Activated T-helper 1 cell treated with anti-CD3 and anti-CD28 coated beads, Interleukin-12 subunit alpha, Interleukin-12 subunit beta, Interleukin-2, Interleukin-4 antibody, amounts not matched to agents 30 ng/mL and 10 ng/mL and 1 ng/mL, durations not matched to agents 14 hours and 24 hours and 36 hours (primary cell): ENCODE measurements at places on chromosomes 3 and 15.

DNA sequence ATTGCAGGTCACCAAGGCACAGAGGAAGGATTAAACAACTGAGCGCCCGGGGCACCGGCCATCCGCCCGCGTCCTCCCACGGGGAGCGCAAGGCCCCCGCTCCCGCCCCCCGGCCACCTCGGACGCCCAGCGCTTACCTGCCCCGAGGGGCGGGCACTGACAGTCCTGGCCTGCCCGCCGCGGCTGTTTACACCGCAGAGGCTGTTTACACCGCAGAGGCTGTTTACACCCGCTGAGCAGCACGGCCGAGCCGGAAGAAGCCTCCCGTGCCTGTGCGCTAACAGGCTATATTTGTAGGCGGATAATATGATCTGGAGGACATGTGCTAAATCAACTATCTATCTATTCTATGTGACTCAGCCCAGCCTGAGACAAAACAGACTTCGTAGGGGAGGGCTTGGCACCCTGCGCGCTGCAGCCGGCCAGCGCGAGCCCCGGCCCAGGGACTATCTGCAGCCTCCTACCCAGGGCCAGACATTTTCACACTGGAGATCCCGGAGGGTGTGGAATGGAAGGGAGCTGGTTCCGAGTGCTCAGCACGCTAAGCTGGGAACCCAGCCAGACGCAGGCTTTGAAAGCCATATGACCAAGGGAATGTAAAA lies at the start of gene LRRC2:
TSS of gene LRRC2 (minus strand) at position 263 of the 602 bp plus-strand sequence. CDS start 14,711 bp downstream, outside the sequence.
- DNase-seq = peak; percentile 17

GRCh38 chr3:111338059-111338698 lies 203.8 kb upstream of the CD96 start:
- peak; percentile 12 for DNase-seq

- no peak for DNase-seq
These were observed 16.8 kb upstream of the CCNDBP1 start for GRCh38 chr15:43168192-43169107.

DNA sequence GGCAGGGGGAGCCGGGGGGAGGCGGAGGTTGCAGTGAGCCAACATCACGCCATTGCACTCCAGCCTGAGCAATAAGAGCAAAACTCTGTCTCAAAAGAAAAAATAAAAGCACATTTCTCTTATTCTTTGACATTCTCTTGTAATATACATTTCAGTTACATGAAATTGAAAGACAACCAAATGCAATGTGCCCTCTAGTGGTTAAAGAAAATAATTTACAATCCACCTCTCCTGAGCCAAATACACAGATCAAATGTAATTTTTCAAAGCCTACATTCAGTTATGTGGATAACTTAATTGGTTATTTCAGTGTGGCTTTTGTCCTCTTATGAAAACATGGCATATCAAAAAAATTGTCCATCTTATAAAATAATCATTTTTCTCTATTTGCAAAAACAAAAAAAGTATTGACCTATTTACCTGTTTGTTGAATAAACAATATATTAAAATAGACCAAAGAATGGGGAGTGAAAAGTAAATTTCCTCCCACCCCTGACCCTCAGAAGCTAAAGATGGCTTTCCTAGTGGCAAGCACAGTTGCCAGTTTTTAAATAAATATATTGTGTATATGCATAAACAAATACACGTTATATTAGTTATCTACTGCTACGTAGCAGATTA lies 14.2 kb upstream of the U2SURP start:
- no peak for DNase-seq

DNA sequence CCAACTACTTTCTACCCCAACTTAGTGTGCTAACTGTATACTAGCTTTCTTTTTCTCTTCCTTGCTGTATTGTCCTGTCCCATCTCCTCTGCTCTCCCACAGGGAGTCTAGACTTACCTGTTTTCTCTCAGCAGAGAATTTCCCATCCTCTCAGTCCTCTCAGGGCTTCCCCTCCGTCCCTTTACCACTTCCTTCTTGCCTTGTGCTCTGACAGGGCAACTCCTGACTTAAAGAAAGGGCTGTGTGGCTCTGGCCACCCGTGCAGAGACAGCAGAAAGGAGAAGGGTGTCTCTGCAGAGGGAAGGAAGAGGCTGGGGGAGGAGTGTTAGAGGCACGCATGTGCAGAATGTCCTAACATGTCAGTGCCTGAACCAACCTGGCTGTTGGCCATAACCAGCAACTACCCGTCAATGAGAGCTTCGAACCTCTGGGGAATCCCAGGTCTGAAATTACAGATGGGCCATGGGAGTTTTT lies at the start of gene GCSAM:
TSS of gene GCSAM (minus strand) at position 274 of the 474 bp plus-strand sequence. CDS start at position 146, 128 bp downstream.
- DNase-seq = peak; percentile 63

DNA sequence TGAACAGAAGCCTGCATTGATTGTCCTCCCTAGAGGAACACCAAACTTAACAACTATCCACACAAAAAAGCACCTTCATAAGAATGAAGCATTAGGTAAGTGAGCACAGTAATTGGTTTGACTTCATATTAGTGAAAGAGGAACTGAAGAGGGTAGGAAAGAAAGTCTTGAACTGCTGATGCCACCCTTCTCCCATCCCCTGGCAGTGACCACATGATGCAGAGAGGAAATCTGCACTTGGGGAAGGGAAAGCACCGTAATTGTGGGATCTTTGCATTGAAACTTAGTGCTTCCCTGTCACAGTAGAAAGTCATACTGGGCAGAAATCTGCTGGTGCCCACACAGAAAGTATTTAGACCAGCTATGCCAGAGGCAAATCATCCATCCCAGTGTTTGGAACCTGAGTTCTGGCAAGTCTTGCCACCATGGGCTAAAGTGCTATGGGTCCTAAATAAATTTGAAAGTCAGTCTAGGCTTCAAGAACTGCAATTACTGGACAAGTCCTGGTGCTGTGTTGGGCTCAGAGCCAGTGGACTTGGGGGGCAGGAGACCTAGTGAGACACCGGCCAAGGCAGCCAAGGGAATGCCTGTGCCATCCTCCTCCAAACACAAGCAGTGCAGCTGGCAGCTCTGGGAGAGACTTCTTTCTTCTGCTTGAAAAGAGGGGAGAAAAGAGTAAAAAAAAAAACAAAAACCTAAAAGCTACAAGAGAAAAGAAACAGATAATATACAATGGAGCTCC lies 63.6 kb downstream of the SLC15A2 start:
- no peak for DNase-seq

DNA sequence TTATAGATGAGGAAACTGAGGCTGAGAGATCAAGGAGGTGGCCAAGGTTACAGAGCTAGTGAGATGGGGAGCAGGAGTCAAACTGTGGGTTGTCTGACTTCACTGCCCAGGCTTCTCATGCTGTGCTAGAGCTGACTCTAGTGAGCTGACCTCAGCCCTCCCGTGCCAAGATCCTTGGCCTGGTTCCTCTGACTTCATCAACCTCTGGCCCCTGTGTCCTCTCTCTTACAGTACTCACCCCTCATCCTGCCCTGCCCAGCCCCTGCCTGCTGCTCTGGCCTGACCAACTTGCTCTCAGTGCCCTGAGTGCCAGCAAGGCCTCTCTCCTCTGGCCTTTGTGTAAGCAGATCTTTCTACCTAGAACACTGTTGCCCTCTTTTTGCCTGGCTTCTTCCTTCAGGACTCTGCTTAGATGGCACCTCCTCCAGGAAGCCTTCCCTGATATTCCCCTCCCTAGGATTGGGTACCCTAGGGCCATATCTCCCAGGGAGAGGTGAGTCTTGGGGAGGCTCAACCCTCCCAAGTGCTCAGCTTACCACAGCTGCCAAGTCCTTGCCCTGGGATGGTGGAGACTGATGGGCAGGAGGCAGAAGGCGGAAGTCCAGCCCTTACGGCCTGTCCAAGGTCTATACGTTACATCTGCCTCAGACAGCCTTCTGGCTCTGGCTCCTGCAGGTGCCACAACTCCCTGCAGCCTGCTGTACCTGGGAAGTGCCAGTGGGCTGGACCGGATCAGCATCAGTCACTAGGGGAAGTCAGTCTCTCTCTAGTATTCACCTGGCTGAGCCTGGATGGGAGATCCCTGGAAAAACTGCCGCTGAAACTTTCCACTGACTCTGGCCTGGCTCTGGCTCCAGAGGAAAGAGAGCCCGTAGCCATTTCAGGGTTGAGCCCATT lies 36.3 kb upstream of the FAM107A start:
- no peak for DNase-seq
